ENCODE measurements at places on chromosomes 1 and 21. TPM values are rescaled to one million over a fixed set of nuclear protein-coding genes. Genes with fewer than 3 reads are reported as not detected.

Gene LCE1A
- not detected for total RNA-seq

Gene HES4
- 4.3 TPM for total RNA-seq

Gene E2F2
- 0.17 TPM for total RNA-seq

Gene ABCA4
- total RNA-seq, result not detected

Gene CLDN19
- total RNA-seq, result not detected

Gene DMBX1
- total RNA-seq, result not detected

Gene CCDC181
- 0.50 TPM for total RNA-seq

Gene SELENBP1
- total RNA-seq, result 120 TPM

Gene ORC1
- total RNA-seq, result 0.66 TPM

Gene PERM1
- under 0.01 TPM for total RNA-seq

Gene BACE2
- 33.3 TPM for total RNA-seq

Gene ZMYM4
- 39.0 TPM for total RNA-seq

Gene KCNE1
- 0.29 TPM for total RNA-seq

Gene KCNJ10
- under 0.01 TPM for total RNA-seq

Gene AADACL3
- total RNA-seq, result not detected

Gene PLEKHA6
- total RNA-seq, result 2.3 TPM

Gene NPHS2
- total RNA-seq, result not detected

Gene CLCNKB
- under 0.01 TPM for total RNA-seq

Gene FCAMR
- not detected for total RNA-seq

Gene LGR6
- not detected for total RNA-seq

Gene ACTA1
- not detected for total RNA-seq

Gene DCDC2B
- not detected for total RNA-seq

Data from smooth muscle cell of trachea (primary cell).